ENCODE measurements at places on chromosomes 7 and 10.

DNA sequence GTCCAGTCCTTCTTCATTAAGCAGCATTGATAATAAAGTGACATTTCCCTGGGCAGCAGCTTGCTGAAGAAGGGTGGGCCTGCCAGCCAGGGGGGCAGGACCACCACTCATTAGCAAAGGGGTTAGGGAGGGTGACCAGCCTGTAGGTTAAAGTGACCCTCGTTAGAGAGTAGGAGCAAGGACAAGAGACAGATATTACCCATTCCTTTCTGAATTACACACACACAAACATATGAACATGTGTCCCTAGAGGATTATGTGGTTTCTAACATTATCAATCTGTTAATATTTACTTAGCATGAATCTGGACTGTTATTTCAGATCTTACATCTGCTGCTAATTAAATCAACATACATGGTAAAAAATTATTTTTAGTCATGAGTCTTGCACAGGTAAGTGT lies 88.9 kb downstream of the CTTNBP2 start:
- no peak for DNase-seq

DNA sequence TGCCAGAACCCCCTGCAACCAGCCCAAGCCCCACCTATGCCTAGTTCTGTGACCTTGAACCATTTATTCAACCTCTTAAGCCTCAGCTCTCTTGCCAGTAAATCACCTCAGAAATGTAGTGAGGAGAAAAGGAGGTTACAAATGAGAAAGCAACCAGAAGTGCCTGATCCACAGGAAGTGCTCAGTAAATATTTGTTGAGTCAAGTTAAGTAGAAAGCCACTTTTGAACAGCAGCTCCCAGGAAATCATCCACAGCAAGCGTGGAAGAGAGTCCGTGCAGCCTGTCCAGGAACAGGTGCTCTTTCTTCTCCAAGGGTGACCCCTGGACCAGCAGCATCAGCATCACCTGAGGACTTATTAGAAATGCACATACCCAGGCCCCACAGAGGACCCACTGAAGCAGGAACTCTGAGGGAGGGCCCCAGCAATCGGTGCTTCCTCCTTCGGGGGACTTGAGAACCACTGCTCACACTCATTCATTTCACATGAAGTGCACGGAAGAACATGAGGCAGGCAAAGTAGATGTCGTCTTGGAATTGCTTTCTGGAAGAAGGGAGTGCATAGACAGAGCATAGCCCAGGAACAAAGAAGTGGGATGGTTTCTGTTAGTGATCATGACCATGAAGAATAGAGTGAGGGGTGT lies 6.3 kb upstream of the C10orf71 start:
- no peak for DNase-seq

GRCh38 chr7:98641646-98642500 lies 24.8 kb downstream of the NPTX2 start:
- no peak for DNase-seq

- DNase-seq = no peak
Observed at GRCh38 chr10:28366994-28367393, 64.1 kb upstream of the MPP7 start.

DNA sequence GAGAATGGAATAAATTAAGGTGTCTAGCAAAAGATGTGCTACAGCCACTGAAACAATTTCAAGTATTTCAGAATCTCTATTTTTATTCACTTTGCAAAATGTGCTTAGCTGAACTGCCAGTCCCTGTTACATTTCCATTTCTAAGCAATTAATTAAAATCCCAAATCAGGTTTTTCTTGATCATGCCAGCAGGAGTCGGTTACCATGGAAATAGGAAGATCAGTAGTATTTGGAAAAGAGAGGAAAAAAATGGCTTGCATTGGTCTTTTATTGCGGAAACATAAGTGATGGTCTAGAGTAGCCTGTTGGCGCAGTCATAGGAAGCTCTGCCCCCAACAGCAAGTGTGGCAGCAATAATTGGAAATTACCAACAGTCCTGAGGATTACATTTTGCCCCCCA lies 867.1 kb downstream of the GATA3 start:
- no peak for DNase-seq

GRCh38 chr10:60615541-60615940 lies 162.7 kb upstream of the CDK1 start:
- no peak for DNase-seq

GRCh38 chr10:69789164-69789576 lies 12.5 kb upstream of the COL13A1 start:
- no peak for DNase-seq

- peak; percentile 65 for DNase-seq
Observed at GRCh38 chr7:6589829-6590644, at the start of gene INTS15. INTS15 (plus strand) TSS chr7:6590021; CDS start chr7:6590284, 263 bp downstream.

- no peak for DNase-seq
Observed at GRCh38 chr10:105855791-105856190, 1214.7 kb downstream of the SORCS3 start.
